ENCODE measurements at places on chromosomes 3 and 15.

DNA sequence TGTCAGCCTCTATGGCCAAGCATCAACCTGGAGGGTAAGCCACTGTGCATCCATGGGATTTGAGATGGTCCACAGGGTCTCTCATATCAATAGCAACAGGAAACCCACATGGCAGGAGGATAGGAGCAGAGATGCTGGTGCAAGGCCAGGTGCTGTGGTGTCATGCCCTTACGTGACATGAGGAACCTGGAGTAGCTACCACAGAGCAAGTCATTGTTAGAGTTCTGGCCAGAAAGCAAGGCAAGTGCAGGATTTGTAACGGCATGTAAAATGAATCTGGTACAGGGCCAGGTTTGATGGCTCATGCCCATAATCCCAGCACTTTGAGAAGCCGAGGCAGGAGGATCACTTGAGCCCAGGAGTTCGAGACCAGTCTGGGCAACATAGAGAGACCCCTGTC, 14.8 kb upstream of the ZNF774 start:
- DNase-seq, result peak; percentile 40

DNA sequence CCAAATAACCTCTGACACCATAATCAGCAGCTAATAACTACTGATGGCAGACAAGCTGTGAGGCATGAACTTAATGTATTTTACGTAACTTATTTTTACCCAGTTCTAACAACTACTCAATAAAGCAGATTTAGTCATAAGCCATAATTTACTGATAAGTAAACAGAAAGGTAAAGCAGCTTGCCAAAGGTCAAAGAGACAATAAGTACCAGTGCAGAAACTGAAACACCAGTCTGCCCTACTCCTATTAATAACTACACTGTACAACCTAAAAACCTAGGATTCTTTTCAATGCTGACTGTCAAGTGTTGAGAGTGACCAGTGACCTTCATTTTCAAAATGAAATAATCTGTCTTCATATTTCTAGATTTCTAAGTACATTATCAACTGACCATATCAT, 152.2 kb downstream of the NR2E3 start:
- no peak for DNase-seq

- DNase-seq, result no peak
Measured at GRCh38 chr3:93904568-93904967, 69.1 kb downstream of the PROS1 start.

GRCh38 chr3:128222796-128223385, 69.6 kb downstream of the EEFSEC start:
- peak; percentile 15 for DNase-seq

- DNase-seq, result no peak
Measured at GRCh38 chr3:177491296-177492032, 294.2 kb upstream of the TBL1XR1 start.

DNA sequence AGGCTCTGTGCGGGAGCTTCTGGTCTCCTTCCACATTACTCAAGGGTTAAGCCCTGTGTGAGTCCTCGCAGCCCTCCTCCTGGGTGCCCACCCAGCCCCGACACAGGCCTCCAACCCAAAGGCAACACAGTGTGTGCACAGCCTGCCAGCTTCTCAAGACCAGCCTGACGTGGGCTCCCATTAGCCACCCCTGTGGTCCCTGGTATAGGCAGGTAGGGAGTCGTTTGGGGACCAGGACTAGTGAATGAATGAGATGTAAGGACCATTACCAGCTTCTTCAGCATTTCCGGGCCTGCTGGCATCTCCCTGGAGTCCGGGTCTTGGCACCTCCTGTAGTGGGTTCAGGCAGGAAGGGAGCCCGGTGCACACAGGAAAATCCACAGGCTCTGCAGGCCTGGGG, 20.2 kb upstream of the PLXNA1 start:
- DNase-seq, result no peak

DNA sequence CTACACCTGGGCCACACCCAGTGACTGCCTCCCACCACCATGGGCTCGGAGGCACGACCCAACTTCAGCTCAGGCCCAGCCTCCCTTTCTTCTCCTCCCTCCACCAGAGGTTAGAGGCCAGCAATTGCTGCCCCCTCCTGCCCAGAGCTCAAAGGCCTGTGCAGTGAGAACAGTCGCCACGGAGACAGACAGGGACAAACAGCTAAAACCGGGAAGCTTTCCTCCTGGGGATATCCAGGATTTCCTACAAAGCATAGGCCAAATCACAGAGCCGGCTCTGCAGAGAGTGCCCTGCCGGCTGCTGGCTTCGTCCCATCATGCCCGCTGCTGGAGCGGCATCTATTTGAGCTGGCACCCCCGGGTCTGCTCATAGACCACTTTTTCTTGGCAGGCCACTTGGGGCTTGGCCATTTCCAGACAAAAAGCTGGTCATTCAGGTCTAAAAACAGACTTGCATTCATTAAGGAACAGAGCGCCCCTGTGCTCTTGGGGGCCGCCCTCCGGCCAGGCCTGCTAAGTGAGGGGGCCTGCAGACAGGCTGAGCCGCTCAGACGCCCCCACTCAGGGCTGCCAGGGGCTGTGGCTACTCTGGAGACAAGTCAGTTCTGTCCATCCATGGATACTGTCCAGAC, 17.5 kb downstream of the GRAMD2A start:
- DNase-seq, result no peak
